Putamen (tissue), 1 donor: ENCODE measurements at places on chromosomes 6 and 20.

DNA sequence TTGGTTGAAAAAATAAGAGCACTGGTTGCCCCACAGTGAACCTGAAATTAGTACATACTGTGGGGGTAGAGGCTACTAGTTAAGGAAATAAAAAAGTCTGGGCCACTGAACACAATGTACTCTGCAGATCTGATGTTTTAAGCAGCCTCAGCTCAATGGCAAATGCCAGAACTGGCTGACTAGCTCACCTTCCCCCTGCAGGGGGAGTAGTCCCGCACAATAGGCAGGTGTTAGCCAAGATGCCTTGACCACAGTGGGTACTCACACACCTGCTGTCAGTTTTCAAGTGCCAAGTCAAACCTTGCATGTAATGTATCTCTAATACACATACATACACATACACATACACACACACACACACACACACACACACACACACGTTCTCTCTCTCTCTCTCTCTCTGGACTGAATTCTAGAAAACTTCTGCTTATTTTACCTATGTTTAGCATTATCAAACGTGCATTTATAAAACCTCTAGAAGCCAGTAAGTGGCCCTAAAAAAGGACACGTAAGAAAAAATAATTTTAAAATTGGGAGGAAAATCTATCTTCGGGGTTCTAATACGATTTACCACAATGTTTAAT, 36.1 kb downstream of the GMDS start:
- no peak for DNase-seq

DNA sequence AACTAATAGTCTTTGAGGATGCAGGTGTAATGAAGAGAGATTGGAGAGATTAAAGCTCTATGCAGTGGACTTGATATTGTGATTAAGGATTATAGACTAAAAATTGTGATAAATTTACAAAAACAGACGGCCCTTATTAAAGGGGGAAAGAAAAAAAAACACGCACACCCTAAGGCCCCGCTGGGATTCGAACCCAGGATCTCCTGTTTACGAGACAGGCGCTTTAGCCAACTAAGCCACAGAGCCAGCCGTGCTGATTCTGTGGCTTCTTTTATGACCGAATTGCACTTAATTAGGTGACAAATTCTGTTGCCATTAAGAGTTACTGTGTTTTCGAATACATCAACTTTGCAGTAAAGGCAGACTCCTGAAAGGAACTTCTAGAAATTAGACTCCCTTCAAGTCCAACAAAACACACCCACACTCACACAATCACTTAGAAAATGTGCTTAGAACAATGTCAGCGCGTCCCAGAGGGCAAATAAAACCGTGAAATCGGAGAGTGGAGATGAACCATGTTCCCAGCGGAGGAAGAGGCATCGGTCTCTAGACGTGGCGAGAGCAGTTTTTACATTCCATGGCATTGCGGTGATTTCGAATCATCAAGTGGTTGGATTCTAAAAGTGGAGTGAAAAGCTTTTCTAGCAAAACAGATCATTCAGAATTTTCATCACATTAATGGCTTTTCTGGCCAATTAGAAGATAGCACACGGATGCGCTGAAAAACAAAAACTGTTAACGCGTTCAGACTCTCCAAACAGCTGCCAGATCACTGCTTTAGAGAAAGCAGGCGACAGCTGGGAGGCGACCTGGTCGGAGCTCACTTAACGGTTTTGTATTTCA, 122.6 kb downstream of the GPX5 start:
- peak; percentile 77 for DNase-seq

DNA sequence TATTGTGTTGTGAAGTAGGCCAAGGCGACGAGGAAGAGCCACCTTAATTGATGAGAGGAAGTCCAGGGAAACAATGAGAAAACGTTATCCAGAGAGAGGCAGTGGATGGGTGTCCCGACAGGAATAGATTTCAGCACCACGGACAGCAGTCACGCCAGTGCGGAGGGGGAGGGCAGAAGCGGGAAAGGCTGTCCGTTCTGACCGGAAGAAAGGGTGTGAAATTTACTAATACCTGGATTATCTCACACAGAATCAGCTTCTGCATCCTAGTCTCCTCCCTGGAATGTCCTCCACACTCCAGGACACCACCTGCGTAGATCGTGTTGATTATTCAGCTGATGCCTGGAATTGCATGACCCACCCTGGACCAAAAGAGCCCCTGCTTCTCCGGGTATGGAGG, 7.4 kb upstream of the BPIFA3 start:
- peak; percentile 26 for DNase-seq

GRCh38 chr6:80959034-80959433, 793.4 kb downstream of the TENT5A start:
- no peak for DNase-seq

GRCh38 chr6:624979-625378, 31.9 kb downstream of the HUS1B start:
- DNase-seq = peak; percentile 4

DNA sequence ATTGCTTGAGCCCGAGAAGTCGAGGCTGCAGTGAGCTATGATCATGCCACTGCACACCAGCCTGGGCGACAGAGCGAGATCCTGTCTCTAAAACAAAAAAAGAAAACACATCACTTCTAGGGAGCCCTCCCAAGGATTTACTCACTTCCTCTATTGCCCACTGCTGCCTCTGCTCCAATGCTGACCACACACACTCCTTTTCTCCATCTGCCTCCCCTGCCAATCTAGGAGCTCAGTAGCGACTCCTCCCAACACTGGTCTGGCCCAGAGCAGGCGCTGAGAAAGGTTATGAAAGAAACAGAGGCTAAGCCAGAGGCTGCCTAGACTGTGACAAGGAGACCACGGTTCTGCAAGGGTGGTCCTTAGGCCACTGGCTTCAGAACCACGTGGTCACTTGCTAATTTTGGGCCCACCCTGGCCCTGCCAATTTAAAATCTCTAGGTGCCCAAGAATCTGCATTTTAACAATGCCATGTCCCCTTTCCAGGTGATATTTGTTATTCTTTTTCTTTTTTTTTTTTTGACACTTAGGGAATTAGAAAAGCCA, 1.3 kb upstream of the E2F1 start:
- DNase-seq = no peak

GRCh38 chr6:16533210-16533609, 228.1 kb downstream of the ATXN1 start:
- DNase-seq = no peak

GRCh38 chr20:46938434-46938833, 43.8 kb downstream of the EYA2 start:
- DNase-seq = no peak

- DNase-seq = no peak
These were observed 623.8 kb downstream of the HTR1B start for GRCh38 chr6:76839505-76839904.

DNA sequence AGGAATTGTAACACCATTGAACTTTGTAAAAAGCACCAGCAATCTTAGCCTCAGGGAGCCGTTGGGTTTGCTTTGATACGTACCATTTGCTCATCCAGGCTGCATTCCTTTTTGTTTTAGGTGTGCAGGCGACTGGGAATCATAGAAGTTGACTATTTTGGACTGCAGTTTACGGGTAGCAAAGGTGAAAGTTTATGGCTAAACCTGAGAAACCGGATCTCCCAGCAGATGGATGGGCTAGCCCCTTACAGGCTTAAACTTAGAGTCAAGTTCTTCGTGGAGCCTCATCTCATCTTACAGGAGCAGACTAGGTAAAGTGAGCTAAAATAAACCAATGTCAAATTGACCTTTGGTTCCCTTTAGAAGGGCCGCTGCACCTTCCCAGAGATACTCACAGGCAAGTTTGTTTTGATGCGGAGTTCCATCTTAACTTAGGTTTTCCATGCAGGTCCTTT, 1.6 kb downstream of the MYLIP start:
- no peak for DNase-seq

GRCh38 chr6:137746264-137746663, 120.8 kb upstream of the TNFAIP3 start:
- no peak for DNase-seq

DNA sequence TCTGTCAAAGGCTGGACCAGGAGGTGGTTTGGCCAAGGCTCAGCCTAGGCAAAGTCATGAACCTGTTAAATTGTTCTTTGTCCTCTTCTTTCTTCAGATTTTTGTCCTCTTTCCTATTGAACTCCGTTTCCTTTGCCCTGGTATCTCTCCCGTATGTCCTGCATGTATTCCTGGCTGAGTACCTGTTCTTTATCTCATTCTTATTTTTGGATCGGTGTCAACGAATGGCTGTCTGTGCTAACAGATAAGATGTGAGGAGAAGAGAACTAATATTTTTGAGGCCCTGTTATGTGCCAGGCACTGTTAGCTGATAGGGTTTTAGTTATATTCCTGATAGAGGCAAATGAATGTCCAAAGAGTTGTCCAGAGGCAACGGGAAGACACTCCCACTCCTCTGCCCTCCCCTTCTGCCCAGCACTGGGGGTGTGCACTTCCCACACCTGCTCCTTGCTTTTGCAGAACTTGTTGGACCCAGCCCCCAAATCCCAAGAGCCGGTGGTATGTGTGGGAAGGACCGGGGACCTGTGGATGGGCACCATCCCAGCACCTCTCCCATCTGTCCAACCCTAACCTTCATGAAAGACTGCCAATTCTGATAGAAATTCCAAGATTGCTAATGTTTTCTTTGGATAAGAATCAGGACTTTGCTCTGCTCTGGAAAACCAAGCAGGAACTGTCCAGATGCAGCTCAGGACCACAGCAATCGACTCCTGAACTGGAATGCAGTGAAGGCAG, 20.6 kb downstream of the MMP24OS start:
- no peak for DNase-seq

- no peak for DNase-seq
These were observed 2.7 kb downstream of the GATA5 start for GRCh38 chr20:62472941-62473585.

DNA sequence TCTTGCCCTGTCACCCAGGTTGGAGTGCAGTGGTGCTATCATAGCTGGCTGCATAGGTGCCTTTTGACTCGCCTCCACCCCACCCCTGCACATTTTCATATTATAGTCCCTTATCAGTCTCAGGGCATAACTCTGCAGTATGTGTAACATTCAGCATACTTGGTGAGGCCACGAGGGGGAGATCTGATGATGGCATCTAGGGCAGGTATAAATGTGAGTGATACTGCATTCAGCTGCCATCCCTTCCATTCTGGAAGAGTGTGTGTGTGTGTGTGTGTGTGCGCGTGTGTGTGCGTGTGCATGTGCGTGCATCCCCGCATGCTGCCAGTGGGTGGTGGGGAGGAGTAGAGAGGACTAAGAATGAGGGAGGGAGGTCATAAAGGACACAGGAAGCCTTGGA, 81.4 kb downstream of the JARID2 start:
- DNase-seq = no peak

- no peak for DNase-seq
These were observed 129.5 kb downstream of the ASCC3 start for GRCh38 chr6:100751590-100751989.

- no peak for DNase-seq
These were observed 5.6 kb downstream of the CEBPB start for GRCh38 chr20:50196248-50196647.
